Fibroblast of skin of right quadriceps (primary cell): ENCODE measurements at places on chromosomes 5 and 9.
A peak's percentile ranks its signal among the peaks of the same experiment; 100 is the strongest.

DNA sequence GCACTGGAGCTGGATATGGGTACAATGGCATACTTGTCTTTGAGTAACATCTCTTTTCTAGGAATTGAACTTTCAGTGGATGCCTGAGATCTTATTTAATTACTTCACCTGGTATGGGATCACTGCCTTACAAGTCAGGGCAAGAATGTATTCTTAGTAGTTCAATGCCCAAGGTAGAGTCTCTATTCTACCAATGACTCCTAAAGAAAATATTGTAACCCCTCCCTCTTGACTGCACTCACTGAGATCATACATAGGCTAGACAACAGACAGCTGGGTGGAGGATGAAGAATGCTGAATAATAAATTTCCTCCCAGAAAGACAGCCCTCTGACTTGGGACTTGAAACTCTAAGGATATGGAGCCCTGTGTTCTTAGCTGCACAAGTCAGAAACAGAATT lies 1216.3 kb upstream of the ACO1 start:
- no peak for DNase-seq

DNA sequence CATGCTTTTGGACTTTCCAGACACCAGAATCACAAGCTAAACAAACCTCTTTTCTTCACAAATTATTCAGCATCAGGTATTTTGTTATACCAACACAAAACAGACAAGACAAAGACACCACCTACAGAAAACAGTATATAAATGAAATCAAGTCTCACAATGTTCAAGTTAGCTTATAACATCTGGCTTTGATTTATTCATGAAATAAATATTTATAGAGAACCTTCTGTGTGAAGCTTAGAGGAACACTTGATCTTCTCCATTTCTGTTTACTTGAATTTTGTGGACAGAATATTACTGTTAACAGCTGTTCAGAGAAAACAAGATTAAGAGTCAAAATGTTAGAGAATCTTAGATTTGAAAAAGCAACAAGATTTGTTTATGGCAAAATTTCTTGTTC lies 137.4 kb upstream of the PRR16 start:
- peak; percentile 2 for DNase-seq

- DNase-seq = no peak
These were observed 60.7 kb upstream of the SYNPO start for GRCh38 chr5:150579462-150580400.

DNA sequence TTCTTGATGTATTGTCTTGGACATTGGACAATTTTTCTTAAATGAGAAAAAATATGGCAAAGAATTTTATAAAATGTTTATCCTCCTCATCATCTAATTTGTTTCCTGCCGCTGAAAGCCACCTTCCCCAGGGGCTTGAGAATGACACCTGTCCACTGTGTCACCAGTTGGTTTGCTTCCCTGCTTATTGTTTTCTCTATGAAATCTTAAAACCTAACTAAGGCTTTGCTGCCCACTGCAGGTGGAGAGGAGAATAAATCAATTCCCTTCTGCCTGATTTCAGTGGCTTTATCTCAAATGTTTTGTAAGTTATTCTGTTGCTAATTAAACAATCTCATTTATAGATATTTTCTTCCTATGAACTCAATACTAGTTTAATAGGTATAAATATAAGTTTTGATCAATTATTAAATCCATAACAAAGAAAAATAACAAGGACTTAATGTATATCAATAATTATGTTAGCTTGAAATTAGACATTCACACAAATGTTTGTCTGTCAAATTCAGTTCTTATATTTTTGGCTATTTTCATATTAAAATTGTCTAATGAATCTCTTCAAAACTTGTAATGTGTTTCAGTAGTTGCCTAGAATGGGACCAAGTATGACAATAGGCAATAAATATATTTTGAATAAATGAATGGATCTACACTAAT lies 822.5 kb downstream of the PTPRD start:
- peak; percentile 6 for DNase-seq

GRCh38 chr5:169150108-169150507 lies 150.8 kb downstream of the SLIT3 start:
- DNase-seq = no peak

DNA sequence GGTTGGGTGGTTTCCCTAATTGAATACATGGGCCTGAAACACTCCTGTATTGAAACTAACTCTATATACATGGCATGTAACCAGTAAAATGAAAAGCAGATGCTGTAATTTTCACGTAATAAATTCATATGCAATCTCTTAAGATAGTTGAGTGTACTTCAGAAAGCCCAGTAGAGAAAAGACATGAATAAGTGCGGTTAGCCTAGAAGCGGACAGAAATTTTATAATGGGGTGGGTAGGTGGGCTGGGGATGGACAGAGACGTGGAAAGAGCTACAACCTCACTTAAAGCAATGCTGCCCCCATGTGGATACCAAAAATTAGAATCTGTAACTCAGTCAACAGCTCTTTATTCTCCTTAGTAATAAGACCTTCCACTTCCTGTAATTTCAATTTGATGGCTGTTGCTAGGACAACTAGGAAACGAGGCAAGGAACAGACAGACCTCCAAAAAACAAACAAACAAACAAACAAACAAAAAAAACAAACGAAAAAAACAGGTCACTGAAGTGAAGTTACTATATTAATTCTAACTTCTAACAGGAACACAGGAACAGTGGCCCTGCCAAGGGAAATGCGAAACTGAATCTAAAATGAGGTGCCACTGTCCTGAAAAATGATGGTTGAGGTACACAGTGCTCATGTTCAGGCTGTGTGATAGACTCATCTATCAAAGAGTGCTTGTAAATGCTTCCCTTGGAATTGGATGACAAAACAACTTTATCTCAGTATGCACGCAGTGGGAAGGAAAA lies 103.4 kb upstream of the GNA14 start:
- peak; percentile 90 for DNase-seq

- no peak for DNase-seq
These were observed 40.7 kb downstream of the KIAA0825 start for GRCh38 chr5:94577466-94578245.

DNA sequence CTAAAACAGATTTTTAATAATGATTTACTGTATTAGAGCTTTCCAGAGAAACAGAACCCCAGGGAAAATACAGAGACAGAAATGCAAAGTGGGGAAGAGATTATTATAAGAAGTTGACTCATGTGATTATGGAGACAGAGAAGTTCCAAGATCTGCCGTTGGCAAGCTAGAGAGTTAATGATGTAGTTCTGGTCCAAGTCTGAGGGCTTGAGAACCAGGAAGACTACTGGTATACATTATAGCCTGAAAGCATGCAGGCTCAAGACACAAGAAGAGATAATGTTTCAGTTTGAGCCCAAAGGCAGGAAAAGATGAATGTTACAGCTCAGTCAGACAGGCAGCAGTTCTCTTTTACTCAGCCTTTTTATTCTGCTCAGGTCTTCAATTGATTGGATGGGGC lies 98.8 kb upstream of the NFIL3 start:
- DNase-seq = peak; percentile 21

DNA sequence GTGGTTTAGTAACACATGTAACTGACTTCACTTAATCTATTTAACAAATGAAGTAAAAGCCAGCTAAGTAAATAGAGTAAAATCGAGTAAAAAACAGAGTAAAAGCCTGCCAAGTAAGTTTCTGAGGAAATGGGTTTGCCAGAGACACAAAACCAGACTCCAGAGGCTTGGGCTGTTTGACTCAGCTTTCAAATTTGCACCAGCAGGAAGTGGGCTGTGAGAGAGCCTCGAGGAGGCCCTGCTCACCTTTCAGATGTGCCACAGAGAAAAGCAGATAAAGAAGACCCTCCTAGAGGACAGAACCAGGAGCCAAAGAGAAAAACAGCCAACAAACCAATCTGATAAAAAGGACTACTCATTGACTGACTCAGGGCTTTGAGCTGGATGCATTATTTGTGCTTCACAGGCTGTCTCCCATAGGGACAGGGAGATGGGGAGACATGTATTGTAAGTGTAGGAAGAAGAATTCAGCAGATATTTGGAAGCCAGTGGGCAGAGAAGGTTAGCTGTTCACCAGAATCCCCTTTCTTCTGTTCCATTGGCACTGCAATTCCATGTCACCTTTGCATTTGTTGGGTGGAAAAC lies 14.4 kb upstream of the AMACR start:
- DNase-seq = peak; percentile 44

DNA sequence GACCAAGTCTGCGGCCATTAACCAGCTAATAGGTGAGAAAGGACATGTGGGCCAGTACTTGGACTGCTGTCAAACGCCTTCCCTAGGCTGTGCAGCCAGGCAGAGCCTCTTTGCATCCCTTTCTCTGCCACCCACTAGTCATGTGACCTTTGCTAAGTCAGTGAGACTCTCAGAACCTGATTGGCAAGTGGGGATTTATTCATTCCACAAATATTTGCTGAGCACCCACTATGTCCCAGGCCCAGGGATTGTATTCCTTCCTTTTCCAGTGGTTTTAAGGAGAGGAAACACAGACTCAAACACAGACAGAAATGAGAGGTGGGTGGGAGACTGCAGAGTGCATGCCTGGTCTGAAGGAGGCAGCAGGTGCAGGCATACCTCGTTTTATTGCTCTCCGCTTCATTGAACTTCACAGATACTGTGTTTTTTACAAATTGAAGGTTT lies 71.6 kb upstream of the GALNT10 start:
- DNase-seq = no peak

GRCh38 chr5:178670351-178670885 lies 43.6 kb upstream of the CLK4 start:
- DNase-seq = no peak

DNA sequence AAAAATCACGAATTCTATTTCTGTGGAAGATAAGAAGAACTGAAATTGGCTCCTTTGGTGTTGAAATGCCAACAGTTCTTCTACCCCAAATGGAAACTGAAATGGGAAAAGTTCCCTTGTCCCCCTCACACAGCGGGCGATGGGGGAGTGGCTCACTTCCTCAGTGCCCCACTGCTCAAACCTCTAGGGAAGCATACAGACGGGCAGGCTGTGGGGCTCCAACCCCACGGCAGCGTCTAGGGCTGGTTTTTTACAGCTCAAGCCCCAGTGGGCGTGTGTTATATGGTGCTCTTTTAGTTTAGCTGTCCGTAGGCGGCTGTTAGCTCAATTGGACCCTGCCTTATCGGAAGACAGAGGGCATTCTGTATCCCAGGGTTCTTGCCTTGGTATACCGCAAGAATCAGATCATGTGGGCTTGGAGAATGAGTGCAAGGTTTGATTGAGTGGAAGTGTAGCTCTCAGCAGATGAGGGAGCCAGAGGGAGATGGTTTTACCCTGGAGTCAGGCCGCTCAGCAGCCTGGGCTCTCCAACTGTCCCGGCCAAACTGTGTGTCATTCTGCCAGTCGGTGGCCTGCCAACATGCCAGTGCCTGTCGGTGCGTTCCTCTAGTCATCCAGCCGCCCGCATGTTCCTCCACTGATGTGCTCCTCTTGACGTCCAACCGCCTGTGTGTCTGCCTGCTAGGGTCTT lies 166.3 kb upstream of the ZNF608 start:
- DNase-seq = no peak

DNA sequence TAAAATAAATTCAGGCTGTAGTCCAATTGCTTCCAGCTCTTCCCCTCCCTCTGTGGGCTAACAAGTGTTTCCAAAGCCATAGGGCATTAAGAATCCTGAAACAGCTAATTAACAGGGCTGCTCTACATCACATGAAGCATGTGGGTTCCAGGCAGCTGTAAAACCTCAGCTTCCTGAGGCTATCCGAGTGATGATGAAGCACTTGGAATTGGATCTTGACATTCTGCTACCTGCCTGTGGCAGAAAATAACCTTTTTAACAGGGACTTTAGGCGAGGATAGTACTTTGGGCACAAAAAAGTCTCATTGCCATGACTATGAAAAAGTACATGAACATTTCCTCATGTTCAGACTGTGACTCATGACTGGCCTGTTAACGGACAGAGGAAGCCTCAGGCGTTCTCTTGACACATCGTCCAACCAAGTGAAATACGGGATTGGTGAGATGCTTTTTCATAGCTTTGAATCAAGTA lies 107.2 kb downstream of the PDE4D start:
- DNase-seq = peak; percentile 72

GRCh38 chr9:136196404-136197083 lies 8.4 kb downstream of the LHX3 start:
- no peak for DNase-seq

DNA sequence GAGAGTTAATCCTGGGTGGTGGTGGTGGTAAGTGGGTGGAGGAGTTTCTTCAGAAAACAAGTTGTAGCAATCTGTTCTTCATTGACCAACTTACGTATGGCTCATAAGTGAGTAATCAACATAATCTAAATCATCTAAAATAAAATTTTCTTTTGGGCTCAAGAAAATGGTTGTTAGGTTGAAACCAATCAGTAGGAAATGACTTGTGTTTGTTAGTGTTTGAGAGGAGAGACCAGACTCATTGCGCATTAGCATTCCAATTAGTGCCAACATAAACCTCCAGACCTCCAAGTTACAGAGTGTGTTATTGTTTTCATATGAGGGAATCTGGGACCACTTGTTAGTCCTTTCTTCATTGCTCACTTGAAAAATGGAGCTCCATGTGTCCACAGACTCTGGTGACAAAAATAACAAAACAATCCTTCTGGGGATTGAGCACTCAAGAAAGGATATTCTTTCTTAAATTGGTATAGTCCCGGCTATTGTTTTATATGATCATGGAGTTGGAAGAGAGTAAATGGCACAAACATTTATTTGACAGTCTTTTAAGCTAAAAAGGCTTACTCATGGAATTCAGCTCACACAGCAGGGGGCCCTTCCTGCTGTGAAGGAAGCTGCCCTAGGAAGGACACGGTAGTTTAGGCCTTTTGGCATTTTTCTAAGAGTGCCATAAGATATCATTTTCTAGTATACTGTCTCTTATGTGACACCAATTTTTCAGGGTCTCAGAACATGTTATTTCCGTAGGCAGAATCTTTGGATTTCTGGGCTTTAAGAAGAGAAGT lies 441.1 kb downstream of the EBF1 start:
- DNase-seq = peak; percentile 81

- no peak for DNase-seq
These were observed 11.1 kb downstream of the HNRNPAB start for GRCh38 chr5:178215280-178216002.

GRCh38 chr9:70802206-70802605 lies 319.2 kb downstream of the TRPM3 start:
- peak; percentile 28 for DNase-seq

GRCh38 chr9:121725008-121725775 lies 73.8 kb downstream of the DAB2IP start:
- DNase-seq = peak; percentile 97

- no peak for DNase-seq
These were observed 180.3 kb upstream of the ADRA1B start for GRCh38 chr5:159735749-159736660.

GRCh38 chr5:136308212-136308795 lies 57.0 kb downstream of the TRPC7 start:
- DNase-seq = no peak

- no peak for DNase-seq
These were observed 91.3 kb downstream of the CAMSAP1 start for GRCh38 chr9:135815830-135816650.

GRCh38 chr9:126809068-126809467 lies 4.2 kb downstream of the ZBTB43 start:
- peak; percentile 7 for DNase-seq
